Upper lobe of right lung (tissue), 1 donor: ENCODE measurements at places on chromosomes 16 and 17. TPM values are rescaled to one million over a fixed set of nuclear protein-coding genes. Genes with fewer than 3 reads are reported as not detected.

The OR4D1 gene
- not detected for total RNA-seq

The TAT gene
- total RNA-seq = not detected

The MRPL45 gene
- 25.7 TPM for total RNA-seq

The TMC5 gene
- 68.7 TPM for total RNA-seq

GRCh38 chr17:8053600-8053999, 14.7 kb downstream of the ALOX15B start:
- DNase-seq = peak; percentile 21

- no peak for DNase-seq
These were observed 36.6 kb downstream of the LMF1 start for GRCh38 chr16:934178-934577.
